ENCODE measurements at places on chromosomes 12 and 14.

GRCh38 chr12:4272424-4273272, 914 bp upstream of the CCND2 start:
- DNase-seq, result peak; percentile 49

GRCh38 chr12:41274643-41275042, 86.5 kb downstream of the PDZRN4 start:
- no peak for DNase-seq

DNA sequence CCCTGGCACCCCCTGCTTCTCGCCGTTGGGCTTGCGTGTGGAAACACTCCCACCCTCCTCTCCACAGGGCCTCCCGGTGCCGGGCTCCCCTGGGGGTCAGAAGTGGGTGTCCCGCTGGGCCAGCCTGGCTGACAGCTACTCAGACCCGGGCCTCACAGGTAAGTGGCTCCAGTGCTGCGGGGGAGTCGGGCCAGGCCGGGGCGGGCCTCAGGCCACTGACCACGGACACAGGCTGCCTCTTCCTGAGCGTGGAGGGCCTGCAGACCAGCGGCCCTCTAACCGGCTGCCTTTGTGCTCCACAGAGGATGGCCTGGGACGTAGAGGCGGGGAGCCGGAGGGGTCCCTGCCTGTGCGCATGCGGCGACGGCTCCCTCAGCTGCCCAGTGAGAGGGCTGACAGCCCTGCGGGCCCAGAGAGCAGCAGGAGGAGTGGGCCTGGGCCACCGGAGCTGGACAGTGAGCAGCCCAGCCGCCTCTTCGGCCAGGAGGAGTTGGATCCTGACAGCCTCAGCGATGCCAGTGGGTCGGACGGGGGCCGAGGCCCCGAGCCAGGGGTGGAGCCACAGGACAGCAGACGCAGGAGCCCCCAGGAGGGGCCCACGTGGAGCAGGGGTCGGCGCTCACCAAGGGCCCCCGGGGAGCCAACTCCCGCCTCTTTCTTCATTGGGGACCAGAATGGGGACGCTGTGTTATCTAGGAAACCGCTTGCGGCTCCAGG, 21.1 kb downstream of the CEP170B start:
- DNase-seq, result no peak

DNA sequence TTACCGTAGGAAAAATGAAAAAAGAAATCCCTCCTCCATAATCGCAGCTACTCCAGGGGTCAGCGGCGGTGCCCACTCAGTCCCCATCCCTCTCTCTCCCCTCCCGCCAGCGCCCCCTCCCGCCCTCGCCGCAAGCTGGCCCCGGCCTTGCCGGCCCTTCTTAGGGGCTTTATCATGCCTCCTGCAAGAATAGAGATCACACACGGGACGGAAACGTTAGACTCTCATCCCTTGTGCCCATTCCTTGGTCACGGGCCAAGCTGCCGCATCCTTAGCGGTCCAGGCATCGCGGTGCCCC, 692 bp upstream of the COX14 start:
- DNase-seq, result no peak

- DNase-seq, result no peak
Measured at GRCh38 chr14:38828183-38828827, 274.7 kb downstream of the SEC23A start.
